ENCODE measurements at places on chromosomes 2 and 18.

DNA sequence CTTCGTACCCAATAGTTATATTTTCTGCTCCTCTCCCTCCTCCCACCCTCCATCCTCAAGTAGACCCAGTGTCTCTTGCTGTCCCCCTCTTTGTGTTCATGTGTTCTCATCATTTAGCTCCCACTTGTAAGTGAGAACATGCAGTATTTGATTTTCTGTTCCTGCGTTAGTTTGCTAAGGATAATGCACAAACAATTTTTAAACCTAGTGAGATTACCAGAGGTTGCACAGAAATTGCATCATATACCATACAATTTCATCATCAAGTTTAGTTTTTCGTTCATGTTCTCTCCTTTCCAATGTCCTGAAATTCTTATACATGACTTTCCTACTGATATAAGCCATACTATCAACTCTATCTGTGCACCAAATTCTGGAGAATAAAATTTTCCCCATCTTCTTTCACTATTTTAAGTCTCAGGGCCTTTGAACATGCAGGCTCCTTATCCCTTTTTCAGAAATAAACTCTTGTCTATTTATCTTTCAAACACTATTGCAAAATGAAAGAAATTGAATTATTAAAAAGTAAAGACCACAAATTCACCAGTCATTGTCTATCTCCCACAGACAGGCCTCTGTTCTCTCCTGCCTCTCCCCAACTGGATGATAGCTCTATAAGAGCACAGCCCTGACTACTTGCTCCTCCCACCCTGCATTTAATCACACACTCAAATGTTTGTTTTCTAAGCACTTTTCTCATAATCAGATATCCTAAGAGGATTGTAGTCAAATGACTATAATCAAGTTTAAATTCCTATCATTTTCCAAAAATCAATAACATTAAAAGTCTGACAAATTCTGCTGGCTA is 27.2 kb upstream of the B4GALT6 start:
- no peak for DNase-seq

- no peak for DNase-seq
Measured at GRCh38 chr2:147644491-147644890, 200.3 kb upstream of the ACVR2A start.

DNA sequence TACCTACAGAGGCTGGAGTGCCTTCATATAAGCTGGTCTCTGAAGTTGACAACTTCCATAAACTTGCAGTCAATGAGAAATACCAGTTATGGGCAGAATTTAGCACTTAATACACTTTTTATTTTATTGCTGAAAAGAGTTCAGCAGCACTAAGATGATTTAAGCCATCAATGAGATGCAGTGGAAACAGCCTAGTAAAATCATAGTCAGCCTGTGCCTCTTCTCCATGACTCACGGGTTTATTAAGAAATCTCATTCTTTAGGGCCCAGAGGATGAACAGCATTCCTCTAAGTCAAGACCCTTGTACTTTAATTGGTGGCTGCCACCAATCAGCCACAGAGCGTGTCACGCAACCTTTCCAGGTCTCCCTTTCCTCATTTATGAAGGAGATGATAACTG is 1357.9 kb upstream of the CELF4 start:
- DNase-seq, result no peak

DNA sequence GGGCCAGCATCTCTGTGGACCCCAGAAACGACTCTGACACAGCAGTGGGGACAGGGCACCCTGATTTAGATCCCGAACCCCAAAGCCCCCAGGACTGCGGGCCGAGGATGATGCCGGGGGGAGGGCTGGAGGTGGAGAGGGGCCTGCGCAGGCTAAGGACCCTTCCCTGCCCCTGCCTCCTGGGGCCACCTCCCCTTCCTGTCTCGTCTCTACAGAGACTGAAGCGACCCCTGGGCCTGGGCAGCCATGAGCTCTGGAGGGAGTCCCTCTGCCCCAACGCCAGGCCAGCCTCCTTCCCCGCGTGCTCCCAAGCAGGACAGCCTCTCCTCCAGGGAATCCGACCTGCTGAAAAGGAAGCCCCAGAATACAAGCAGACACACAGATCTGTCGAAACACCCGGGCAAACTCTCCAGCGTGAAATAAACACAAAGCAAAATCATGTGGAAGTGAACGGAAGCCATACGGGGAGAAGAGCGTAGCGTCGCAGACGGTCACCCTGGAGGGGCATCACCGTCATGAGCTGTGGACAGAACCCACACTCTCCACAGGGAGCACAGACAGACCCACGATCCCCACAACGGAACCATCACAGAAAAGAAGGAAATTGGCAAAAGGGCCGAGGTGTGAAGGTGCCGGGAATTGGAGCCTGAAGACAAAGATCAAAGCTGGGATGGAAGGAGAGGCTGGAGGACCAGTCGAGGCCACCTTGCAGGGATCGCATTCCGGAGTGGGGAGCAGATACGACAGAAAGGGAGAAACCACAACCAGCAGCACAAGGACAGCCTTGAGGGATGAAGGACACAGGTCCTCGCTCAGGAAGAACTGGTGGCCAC is 51.0 kb upstream of the CTDP1 start:
- no peak for DNase-seq

DNA sequence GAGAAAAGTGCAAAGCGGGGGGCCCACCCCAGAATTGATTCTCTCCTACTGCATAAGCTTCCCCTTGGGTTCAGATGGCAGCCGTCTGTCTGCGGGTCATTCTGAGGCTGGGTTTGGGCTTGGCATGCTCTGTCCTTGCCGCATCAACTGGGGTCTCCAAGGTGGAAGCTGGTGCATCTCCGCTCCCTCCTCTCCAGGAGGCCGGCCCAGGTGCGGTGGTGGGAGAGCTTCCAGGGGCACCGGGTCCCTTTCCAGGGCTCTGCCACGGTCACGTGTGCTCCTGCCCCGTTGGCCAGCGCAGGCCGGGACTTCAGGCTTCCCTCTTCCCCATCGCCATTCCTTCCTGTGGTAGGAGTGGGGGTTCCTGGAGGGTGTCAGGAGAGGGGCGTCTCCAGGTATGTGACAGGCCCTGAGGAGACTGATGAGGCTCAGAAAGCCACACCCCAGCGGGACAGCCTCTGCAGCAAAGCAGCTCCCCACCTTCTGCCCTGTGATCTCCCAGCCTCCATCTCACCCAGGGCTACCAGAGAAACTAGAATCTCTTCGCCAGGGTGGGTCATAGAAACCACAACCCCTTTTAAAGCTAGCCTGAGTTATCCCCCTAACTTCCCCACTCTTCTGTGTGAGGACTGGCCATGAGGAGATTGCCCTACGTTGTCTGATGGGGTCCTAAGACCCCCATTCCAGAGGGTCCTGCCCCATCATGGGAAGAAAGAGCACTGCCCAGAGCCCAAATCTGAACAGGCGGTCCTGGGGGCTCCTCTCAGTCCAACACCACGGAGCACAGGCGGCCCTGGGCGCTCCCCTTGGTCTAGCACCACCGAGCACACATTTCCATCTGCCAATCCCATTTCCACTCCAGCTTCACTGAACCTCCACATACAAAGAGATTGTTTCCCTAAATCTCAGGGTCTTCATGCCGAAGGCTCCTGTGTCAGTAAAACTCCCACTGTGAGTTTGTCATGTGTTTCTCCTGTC is 76.6 kb downstream of the SLC66A2 start:
- no peak for DNase-seq

DNA sequence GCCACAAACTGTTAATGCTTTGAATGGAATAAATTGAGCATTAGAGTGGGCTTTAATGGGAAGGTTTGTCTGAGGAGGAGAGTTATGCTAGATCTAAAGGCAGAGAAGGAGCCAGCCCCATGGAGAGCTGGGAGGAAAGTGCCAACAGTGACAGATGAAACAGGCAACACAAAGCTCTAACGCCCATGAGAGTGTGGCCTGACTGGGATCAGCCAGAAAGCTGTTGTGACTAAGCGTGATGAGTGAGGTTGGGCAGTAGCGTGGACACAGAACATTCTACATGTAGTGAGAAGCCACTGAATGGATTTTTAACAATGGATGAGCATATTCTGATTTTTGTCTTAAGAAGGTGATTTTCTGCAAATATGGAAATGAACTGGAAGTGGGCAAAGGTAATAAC is 185.3 kb upstream of the SIX2 start:
- DNase-seq, result no peak

DNA sequence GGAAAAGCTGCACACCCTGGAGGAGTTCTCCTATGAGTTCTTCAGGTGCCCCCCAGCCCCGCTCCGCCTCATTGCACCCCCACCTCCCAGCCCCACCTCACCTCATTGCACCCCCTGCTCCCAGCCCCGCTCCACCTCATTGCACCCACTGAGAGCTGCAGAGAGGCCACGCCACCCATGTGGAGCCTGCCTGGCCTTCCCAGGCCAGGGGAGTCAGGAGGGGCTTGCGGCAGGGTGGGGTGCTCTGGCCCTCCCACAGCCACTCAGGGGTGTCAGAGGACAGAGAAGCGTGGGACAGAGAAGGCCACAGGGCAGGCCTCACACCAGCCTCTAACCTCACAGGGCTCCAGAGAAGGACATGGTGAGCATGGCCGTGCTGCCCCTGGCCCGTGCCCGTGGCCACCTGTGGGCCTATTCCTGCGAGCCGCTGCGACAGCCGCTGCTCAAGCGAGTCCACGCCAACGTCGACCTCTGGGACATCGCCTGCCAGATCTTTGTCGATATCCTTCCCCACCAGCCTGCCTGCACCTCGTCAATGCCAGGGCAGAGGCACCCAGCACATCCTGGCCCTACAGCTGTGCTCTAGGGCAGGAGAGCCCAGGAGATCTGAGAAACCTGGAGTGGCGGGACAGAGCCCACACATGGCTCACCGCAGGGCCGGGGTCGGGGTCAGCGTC is 15.0 kb upstream of the GPR17 start:
- no peak for DNase-seq

- DNase-seq, result no peak
Measured at GRCh38 chr2:165804719-165805118, 10.7 kb upstream of the GALNT3 start.

GRCh38 chr2:79011496-79011895 is 14.0 kb upstream of the REG3G start:
- DNase-seq, result no peak

DNA sequence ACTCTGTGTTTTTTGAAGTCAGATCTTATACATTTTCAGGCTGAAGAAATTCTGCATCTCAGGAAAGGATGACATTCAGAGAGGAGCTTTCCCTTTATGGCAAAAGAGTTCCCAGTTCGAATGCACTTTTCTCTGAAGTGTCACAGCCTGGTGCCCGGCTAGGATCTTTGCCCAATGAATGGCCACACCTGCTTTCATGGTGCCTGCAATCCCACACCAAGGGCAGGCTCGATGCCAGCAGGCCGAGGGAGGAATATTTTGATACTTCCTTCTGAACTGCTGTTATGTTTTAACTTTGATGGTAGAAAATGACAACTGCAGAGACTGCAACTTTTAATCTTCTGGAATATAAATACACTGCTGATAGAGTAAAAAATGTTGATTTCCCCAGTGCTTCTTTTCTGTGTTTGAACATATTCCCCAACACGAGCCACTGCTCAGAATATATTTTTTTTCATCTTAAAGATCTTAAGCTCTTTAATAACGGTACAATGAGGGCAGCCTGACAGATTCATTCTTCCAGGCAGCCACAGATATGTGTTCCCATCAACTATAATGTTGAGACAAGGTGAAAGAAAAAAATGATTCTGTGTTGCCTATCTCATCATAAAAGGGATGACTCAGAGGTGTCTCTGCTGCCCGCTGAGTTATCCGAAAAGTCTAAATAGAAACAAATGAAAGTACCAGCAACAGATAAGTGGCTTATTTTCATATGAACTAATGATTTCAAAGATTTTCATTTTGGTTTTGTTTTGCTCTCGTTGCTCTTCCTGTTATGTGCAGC is 848.5 kb downstream of the DCDC2C start:
- no peak for DNase-seq

- DNase-seq, result no peak
Measured at GRCh38 chr18:44495151-44495550, 185.5 kb upstream of the SETBP1 start.

DNA sequence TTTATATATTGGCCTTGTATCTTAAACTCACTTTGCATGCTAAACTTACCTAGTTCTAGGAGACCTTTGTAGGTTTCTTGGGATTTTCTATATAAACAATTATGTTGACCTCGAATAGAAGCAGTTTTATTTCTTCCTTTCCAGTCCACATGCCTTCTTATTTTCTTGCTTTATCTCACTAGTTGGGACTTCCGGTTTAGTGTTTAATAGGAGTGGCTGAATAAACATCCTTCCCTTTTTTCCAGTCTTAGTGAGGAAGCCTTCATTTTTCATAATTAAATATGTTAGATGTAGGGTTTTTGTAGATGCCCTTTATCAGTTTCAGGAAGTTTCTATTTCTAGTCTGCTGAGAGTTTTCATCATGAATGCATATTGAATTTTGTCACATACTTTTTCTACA is 347.3 kb upstream of the HNRNPA3 start:
- no peak for DNase-seq

GRCh38 chr18:60560071-60560470 is 187.5 kb upstream of the MC4R start:
- no peak for DNase-seq

GRCh38 chr2:71779774-71780105 is 326.4 kb downstream of the DYSF start:
- no peak for DNase-seq

- no peak for DNase-seq
Measured at GRCh38 chr2:24181849-24182248, 7.0 kb downstream of the FAM228A start.

DNA sequence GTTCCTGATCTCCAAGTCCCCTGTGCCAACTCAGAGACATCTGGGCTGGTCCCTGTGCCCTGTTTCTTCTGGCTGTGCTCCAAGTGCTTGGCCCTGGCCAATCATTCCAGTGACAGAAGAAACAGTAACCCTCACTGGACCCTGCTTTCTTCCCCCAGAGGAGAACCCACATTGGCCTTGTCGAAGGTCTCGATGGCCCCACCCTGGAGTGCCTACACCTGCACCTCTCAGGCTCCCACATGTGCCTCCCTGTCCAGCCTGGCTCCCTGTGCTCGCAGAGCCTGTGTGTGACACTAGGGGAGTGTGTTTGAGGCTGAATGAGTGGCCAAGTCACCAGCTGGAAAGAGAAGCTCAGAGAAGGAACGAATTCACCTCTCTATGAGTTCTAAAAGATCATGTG is 5.9 kb upstream of the MAL start:
- no peak for DNase-seq

GRCh38 chr2:143171817-143172216 is 42.6 kb downstream of the ARHGAP15 start:
- no peak for DNase-seq
